Mucosa of gallbladder (tissue), 1 donor: ENCODE measurements at places on chromosomes 2 and 18.

DNA sequence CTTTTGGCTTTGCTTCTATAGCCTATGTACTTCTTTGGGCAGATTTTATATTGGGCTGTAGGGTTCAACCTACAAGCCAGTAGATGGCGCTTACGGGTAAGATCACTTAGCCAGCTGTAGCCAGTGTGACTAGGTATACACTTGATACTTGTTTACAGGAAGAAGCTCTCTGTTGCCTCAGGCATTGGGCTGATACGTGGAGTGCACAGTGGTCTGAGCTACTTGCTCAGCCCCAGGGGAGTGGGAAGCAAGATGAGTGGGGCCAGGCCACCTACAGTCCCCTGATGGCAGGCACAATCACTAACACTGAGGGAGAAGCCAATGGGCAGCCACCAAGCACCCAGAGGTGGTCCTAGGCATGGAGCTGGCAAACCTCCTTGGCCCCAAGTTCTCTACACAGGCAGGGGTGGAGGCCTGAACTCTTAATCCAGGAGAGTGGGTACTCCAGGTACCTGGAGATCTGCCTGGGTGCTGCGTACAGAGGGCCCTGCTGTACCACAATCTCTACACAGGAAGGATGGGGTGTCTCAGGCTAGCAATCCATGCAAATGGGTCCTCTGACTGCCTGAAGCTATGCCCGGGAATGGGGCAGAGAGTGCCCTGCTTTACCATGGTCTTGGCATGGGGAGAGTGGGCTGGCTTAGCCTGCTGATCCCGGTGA, 122.2 kb downstream of the NCOA1 start:
- no peak for DNase-seq

GRCh38 chr2:7744827-7745226, 827.6 kb downstream of the RNF144A start:
- DNase-seq = peak; percentile 33

DNA sequence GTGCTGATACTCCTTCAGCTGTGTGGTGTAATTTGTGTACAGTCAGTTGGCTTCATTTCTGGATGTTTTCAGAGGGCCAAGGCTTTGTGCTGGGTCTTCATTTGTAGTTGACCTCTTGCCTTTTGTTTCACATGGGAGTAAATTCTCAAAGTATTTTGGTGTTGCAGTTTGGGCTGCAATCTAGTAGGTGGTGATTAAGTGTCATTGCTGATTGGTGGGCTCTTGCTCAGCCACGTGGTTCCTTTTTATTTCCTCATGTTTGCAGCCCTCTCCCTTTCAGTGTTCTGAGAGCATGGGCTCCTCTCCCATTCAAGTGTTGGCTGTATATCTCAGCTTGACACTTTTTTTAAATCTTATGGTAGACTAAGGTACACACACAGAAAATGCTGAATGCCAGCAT, 96.8 kb downstream of the SNTG2 start:
- no peak for DNase-seq

GRCh38 chr2:16664052-16664731, 1.4 kb downstream of the CYRIA start:
- DNase-seq = peak; percentile 77

GRCh38 chr2:105954891-105955290, 210.2 kb downstream of the NCK2 start:
- no peak for DNase-seq

DNA sequence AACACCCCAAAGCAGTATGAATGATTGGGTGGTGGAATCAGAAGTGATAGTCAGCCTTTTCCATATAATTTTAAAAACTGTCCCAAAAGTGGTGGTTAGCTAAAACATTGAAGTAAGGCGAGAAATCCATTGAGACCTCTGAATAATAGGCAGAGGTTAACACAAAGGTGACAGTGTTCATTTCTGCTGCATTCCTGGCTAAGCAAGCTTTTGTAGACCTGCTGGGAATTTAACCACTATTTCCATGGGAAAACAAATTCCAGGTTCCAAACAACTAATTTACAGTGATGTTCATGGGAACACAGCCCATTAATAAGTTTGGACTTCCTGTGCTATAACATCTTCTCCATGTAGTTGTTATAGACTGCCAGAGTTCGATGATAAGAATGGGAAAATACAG, 6.3 kb upstream of the INO80D start:
- no peak for DNase-seq

GRCh38 chr2:96533292-96534073, 3.1 kb upstream of the ARID5A start:
- peak; percentile 69 for DNase-seq

DNA sequence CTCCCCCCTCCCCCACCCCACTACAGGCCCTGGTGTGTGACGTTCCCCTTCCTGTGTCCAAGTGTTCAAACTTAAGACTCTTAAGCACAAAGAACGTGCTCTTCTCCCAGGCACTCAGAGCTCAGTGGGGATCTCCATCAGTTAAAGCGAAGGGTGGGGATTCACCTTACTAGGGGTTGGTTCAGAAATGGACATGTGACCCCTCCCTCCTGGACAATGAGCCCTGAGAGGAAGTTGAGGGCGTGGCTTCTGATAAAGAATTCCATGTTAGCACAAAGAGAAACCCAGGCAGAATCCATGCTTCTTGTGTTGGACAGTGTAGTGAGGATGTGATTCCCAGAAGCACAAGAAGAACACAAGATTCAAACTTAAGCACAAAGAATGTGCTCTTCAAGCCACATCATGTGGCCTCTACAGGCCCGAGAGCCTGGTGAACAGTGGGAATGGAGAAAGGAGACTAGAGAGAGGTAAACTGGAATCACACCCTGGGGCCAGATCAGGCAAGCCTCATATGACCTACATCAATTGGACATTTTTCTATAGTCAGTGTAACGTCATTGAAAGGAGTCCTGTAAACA, 78.1 kb upstream of the TTC39C start:
- DNase-seq = no peak

DNA sequence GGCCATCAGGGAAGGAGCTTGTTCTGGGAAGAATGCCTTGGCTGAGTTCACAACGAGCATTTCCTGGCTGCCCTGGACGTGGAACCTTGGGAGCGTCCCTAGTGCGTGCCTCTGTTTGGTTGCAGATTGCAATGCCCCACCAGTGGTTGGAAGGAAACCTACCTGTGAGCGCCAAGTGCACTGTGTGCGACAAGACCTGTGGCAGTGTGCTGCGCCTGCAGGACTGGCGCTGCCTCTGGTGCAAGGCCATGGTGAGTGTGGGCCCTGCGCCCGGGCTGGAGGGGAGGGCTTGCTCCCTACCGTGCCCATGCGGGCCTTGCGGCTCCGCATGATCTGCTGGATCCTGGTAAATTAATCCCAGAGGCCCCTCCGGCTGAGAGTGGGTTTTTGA, 81.9 kb downstream of the DGKD start:
- no peak for DNase-seq

- no peak for DNase-seq
These were observed 68.6 kb downstream of the CAMKMT start for GRCh38 chr2:44430342-44430741.

DNA sequence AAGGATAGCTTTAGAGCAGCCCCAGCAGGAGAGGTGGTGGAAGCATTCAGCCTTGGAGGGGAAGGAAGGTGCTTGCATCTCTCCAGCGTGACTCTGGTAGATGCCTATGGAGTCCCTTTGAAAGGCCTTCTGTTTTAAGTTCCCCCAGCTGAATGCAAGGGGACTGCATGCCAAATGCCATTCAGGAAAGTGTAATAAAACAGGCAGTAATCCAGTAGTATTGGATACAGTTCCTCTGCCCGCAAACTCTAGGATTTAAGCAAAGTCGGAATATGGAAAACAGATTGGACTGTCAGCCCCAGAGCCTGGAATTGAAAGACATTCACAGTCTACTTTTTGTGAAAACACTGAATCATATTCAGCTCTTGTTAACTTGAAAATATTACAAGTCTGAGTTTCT, 125.2 kb upstream of the GAREM1 start:
- no peak for DNase-seq

- no peak for DNase-seq
These were observed 626.7 kb downstream of the GALR1 start for GRCh38 chr18:77876319-77876865.

GRCh38 chr18:25103468-25104155, 248.4 kb downstream of the ZNF521 start:
- DNase-seq = no peak

GRCh38 chr2:217125014-217125413, 265.1 kb upstream of the TNP1 start:
- DNase-seq = no peak

- DNase-seq = no peak
These were observed 63.7 kb downstream of the BABAM2 start for GRCh38 chr2:27954221-27954673.

DNA sequence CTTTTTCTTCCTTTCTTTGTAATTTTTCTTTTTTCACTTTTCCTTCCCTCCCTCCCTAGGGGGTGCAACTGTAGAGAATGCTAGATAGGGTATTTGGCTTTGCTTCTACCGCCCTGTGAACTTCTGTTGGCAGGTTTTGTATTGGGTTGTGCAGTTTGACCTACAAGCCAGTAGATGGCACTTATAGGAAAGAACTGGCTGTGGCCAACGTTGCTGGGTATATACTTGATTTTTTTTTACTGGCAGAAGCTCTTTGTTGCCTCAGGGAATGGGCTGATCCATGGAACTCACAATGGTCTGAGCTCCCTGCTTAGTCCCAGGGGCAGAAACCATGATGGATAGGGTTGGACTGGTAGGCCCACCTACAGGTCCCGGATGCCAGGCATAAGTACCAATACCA, 1019.5 kb upstream of the LRRTM1 start:
- DNase-seq = peak; percentile 16

DNA sequence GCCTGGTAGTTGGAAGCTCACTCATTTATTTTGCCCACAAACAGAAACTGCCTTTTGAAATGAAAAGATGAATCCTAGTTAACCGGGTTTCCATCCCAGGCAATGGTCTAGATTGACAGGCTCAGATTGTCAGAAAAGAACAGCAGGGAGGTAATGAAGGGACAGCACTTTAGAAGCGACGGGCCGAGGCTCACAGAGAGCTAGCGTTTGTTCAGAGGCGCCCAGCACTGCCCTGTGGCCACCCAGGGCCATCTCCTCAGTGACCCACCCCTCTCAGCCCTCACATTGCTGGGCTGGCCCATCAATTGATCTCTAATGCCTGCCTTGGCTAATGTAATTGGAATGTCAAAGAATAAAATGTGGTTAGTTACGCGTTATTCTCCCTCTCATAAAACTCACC, 304.8 kb downstream of the CDCA7 start:
- DNase-seq = no peak

- no peak for DNase-seq
These were observed 57.6 kb upstream of the STK17B start for GRCh38 chr2:196229013-196229412.

DNA sequence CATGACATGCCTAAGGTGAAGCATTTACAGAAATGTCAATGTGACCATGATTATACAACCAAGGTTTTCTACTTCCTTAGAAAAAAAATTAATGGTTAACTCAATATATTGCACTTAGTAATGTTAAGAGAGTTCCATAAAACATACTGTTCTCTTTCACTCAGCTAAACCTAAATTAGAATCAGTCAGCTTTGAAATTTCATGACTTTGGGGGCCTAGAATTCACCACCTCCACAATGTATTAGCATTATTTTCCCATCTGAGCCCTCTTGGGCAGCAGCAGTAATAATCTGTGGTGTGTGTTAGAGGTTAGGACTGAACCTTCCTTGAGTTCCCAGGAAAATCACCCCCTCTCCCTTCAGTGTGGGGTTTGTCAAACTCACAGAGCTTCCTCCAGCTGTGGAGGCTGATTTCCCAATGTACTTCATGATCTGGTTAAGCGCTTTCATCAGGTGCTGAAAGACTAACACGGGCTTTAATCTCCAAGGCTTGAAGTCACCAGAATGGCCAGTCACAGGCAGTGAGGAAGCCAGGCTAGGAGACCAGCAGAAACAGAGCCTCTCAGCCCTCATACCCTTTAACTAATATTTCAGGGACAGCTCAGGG, 7.1 kb upstream of the UPP2 start:
- DNase-seq = no peak

- DNase-seq = no peak
These were observed 67.2 kb upstream of the RAB6C start for GRCh38 chr2:129912066-129912820.

DNA sequence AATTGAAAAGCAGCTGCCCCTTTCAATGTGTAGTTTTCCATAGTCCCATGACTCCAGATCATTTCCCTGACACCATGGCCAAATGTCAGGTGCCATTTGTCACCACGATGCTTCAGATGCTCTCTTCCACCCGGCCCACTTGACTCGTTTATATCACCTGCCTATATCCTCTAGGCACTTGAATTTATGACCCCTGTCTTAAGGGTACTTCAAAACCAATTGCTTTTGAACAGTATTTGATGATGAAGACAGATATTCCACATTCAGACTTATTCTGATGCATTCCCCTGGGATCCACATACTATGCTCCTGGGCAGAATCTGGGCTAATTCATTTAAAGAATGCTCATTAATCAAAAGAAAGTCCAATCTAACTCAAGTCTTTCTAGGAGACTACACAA, 16.9 kb upstream of the RHBDD1 start:
- no peak for DNase-seq

GRCh38 chr2:64488050-64488974, 34.4 kb downstream of the LGALSL start:
- peak; percentile 60 for DNase-seq

DNA sequence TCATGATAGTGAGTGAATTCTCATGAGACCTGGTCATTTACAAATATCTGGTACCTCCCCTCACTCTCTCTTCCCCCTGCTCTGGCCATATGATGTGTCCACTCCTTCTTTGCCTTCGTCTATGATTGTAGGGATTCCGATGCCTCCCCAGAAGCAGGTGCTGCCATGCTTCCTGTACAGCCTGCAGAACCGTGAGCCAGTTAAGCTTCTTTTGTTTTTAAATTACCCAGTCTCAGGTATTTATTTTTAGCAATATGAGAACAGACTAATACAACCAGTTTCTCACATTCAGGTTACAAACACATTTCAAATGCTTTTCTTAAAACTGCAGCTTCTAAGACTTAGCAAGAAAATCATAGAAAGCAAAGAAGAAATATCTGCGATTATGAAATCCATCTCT, 321.2 kb upstream of the CDH7 start:
- no peak for DNase-seq

- no peak for DNase-seq
These were observed 97.2 kb downstream of the ARL4C start for GRCh38 chr2:234399451-234400246.

- DNase-seq = no peak
These were observed 405.4 kb downstream of the CDH2 start for GRCh38 chr18:27771571-27771970.

DNA sequence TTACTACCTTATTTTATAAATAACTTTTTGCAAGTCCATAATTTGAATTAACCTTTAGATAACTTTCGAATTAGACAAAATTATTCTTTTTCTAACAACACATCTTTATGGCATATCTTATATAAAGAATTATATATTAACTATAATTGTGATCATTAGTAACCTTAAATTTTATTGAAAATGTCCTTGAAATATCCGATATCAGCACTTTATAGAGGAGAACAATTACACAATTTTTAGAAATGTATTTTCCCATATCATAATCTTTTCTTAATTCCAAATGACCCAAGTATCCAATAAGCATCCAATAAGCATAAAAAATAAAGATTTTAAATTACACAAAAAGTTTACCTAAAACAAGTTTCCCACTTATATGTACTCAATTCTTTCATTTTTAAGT, 7.3 kb upstream of the GCC2 start:
- DNase-seq = no peak

- DNase-seq = no peak
These were observed 67.3 kb downstream of the ASB1 start for GRCh38 chr2:238493880-238494572.

GRCh38 chr2:1488851-1489250, 75.6 kb downstream of the TPO start:
- no peak for DNase-seq

GRCh38 chr18:2926528-2926927, 79.7 kb downstream of the EMILIN2 start:
- DNase-seq = no peak
